ENCODE measurements at places on chromosomes 2 and 18.

- DNase-seq: no peak
These were observed 148.8 kb downstream of the SMAD7 start for GRCh38 chr18:48801728-48802542.

- DNase-seq: no peak
These were observed 328.0 kb downstream of the TSN start for GRCh38 chr2:122083256-122084048.

DNA sequence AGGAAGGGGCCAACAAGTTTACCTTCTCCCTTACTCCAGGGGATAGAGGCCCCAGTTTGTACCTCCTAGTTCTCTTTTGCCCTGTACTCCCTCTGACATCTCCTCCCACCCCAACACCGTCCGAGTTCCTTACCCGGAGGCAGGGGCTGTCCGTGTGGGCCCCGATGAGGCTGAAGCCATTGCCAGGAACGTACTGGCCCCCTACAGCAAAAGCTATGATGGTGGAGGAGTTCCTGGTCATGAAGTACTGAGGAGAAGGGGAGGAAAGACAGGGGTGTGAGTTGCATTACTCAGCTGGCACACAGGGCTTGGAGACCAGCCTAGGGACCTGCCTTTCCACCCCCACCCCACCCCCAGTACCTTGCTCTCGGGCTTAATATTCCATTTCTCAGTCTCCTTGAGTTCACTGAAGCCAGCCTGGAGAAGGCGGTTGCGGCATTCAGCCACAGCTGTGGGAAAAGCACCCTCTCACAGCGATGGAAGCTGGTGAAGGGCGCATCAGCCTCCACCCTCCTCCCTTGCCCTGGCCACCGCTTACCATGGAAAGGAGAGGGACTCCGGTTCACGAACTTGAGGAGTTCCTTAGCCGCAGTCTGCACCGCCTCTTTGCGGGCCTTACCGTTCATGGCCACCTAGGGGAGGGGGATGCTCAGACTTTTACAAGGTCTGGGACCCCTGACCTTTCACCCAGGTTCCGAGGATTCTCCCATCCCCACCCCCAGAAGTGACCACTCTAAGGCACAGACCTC lies 1.0 kb downstream of the DNPEP start:
- DNase-seq: no peak

DNA sequence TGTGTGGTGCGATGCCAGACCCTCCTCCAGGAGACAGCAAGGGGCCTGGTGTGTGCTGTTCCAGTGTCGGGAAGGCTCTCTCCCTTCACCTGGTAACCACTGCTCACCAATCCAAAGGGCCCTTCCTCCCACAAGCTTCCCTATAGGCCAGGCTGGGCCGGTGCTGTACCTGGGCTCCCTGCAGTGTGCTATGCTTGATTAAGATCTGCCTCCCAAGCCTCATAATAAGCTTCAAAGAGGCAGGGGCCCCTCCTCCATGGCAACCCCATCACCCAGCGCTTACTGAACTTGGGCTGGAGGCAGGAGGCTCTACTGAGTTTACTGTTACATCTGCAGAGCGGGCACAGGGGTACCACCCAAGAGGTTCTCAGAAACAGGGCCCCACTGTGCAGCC lies 4.5 kb upstream of the MAL start:
- DNase-seq: no peak

GRCh38 chr2:108616751-108617161 lies 82.5 kb downstream of the LIMS1 start:
- no peak for DNase-seq

DNA sequence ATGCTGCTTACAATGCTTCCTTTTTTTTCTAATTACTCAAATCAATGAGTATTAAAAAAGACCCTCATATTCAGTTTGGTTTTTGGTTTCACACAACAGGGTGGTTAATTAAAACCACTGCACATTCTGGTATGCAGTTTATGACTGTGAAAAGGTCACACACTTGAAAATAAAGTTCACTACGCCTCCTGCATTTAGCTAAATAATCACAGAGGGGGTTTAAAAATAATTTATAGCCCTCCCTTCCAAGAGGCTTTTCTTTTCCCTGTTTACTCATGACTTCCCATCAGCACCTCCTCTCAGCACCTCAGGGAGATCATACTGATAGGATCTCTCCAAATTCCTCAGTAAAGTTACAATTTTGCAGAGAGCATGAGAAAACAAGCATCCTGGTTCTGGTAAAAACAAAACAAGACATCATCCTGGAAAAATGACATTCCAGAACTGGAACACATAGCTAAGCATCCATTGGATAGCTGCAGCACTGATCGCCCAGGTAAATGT lies 129.5 kb upstream of the TMEM200C start:
- DNase-seq: no peak

- peak; percentile 94 for DNase-seq
These were observed 34.1 kb upstream of the MAT2A start for GRCh38 chr2:85504778-85505261.

- no peak for DNase-seq
These were observed 46.5 kb downstream of the FARSB start for GRCh38 chr2:222609381-222609780.

GRCh38 chr2:235001237-235002133 lies 49.7 kb downstream of the SH3BP4 start:
- DNase-seq: no peak

GRCh38 chr2:105584435-105585010 lies 160.2 kb upstream of the NCK2 start:
- DNase-seq: no peak

GRCh38 chr2:85516653-85517389 lies 22.1 kb upstream of the MAT2A start:
- DNase-seq: no peak

GRCh38 chr2:118893100-118893499 lies 45.7 kb upstream of the EN1 start:
- no peak for DNase-seq

GRCh38 chr2:225429717-225430116 lies 30.2 kb downstream of the NYAP2 start:
- DNase-seq: no peak

GRCh38 chr2:15241201-15241600 lies 319.9 kb downstream of the NBAS start:
- DNase-seq: no peak

DNA sequence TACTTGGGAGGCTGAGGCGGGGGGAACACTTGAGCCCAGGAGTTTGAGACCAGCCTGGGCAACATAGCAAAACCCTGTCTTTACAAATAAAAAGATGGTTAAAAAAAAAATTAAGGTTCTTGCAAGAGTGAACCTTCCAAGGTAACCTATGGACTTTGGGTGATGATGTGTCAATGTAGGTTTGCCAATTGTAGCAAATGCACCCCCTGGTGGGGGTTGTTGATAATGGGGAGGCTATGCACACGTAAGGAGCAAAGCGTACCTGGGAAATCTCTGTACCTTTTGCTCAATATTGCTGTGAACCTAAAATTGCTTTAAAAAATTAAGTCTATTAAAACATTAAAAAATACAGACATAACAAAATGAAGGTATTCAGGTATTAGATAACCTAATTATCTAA lies 70.4 kb downstream of the CWC22 start:
- DNase-seq: no peak

DNA sequence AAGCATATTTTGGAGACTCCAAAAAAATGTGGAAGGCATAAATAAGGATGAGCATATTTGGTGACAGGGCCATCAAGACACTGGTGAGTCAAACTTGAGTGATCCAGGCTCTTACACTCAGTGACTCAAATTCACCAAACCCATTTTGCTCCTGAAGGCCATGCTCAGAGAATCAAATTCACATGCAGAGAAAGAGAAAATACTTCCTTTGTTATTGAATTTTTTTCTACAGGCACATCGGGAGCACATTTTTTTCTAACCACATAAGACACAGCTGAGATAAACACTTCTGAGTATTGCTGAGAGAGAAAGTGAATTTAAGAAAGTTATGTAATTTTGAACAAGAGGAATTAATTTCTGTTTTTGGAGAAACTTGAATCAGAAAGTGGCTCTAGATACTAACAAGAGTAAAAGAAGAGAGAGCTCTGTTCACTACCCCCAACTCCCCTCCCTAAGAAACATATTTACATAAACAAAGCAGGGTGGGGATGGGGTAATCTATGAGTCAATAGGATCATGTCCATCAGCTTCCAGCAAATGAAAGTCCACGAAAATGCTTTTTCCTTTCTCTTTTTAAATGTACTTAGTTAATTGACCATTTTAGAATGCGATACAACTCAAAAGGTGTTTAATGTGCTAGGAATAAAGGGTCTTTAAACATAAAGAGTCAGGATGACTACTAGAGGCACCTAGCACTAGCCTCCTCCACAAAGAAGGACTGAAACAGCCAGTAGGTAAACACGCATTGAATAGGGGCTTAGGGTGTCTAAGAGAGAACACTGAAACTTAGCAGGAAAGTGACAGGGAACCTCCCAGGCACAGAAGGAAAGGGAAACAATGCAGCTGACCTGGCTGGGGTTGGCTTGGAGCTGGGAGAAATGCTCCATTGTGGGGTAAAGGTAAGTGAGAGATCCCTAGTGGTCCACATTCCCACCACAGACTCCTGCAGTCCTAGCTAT lies 152.3 kb downstream of the KCNE4 start:
- DNase-seq: peak; percentile 8

- no peak for DNase-seq
These were observed 108.3 kb downstream of the MTCL1 start for GRCh38 chr18:8813611-8814010.

- DNase-seq: no peak
These were observed 51.7 kb upstream of the SATB2 start for GRCh38 chr2:199509403-199509802.

DNA sequence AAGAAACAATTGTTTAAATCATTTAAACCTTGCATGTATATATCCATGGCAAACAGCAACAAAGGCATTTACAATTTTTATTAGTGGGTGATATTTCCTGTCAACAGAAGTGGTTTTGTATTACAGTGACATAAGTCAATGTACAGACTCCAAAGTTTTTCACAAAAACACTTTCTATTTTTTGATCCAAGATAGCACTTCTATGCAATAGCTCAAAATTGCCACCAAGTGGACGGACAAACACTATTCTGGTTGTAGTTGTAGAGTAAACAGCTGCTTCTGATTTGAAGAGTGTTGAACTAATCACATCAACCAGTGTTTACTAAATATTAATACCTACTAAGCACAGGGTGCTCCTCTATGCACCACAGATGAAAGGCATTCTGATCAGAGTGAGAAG lies 421.4 kb downstream of the NCKAP5 start:
- no peak for DNase-seq

- DNase-seq: no peak
These were observed 47.4 kb downstream of the ITGB1BP1 start for GRCh38 chr2:9375857-9376428.

- DNase-seq: no peak
These were observed 4.8 kb downstream of the TMEM200C start for GRCh38 chr18:5890331-5891183.

GRCh38 chr2:147567136-147567535 lies 277.7 kb upstream of the ACVR2A start:
- DNase-seq: no peak

GRCh38 chr2:67032076-67032475 lies 365.1 kb upstream of the ETAA1 start:
- DNase-seq: no peak
